ENCODE measurements at places on chromosomes 5 and 9.

GRCh38 chr5:77168161-77168878, 42.2 kb upstream of the PDE8B start:
- no peak for DNase-seq

- no peak for DNase-seq
Observed at GRCh38 chr9:28999806-29000205, 1426.5 kb upstream of the C9orf72 start.

GRCh38 chr5:173327948-173328843, at the start of gene STC2:
Gene STC2, minus strand, starts transcription at chr5:173328414. Its CDS starts 221 bp downstream, at chr5:173328193.
- DNase-seq = no peak

GRCh38 chr5:91374893-91375520, 8.1 kb downstream of the ARRDC3 start:
- DNase-seq = no peak

DNA sequence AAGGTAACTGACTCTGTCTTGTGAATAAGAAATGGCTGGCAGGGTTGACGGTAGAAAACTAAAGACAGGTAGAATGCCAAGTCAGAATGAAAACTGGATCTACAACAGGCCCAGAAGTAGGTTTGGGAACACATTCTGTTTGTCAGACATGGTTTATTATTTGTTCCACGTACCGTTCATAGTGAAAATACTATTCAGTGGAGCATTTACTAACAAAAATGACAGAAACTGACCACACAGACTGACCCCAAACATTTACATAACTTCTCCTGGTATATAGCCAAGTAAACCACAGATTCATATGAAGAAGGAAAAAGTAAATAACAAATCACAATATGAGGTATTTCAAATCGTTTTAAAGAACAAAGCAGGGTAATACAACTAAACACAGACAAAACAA, 73.7 kb downstream of the SLC38A9 start:
- no peak for DNase-seq

DNA sequence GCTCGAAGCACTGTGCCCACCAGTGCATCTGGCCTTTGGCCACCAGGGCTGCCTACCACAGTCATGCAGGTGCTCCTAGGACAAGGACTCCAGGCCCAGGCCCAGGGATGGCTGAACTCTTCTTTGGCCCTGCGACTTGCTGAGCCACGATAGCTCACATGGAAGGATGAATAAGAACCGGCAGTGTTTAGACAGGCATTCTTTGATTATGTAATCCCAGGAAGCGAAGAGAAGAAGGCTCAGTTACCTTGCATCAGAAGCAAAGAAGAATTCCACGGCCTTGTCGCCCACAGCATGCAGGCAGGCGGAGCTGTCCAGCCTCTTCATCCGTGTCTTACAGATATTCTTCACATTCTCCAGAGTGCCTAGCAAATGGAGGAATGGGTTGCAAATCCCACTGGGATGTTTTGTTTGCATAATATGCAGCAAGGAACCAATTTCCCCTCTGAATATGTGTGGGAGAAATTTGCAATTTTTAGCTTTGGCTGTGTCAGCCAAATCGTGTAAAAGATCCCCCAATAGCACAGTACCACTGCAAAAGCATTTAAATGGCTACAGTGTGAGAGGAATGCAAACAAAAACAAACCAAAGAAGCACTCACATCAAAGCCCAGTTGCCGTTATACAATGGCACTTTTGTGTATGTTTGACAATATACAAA, 29.1 kb downstream of the GFPT2 start:
- DNase-seq = no peak

GRCh38 chr5:134465816-134466240, 54.1 kb upstream of the CDKN2AIPNL start:
- no peak for DNase-seq

DNA sequence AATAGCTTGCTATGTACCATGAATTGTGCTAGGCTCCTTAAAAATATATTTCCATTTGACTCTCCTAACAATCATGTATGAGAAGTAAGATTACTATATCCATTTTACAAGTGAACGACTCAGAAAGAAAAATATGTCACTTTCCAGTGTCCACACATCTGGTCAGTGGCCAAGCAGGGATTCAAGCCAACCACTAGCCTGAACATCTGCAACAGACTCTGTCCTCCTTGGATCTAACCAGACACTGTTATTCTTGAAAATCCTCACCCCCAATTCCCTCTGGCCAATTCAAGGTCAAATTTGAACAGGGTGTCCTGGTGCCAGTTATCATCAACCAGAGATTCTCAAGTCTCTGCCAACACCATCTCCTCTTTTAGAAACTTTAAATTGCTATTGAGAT, 344.1 kb upstream of the WWC1 start:
- no peak for DNase-seq

DNA sequence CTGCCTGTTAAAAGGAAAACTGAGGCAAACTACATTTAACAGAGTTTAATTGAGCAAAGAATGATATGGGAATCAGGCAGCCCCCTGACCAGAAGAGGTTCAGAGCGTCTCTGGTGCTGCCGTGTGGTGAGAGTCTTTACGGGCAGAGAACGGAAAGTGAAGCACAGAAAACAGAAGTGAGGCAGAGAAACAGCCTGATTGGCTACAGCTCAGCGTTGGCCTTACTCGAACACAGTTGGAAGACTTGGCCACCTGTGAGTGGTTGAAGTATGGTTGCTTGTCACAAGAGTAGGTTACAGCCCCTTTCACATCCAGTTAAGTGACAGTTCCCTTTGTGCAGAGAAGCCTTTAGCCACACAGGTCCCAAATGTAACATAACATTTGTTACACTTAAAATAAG, 16.9 kb upstream of the FBP1 start:
- DNase-seq = no peak

GRCh38 chr5:156825688-156826087, 24.4 kb upstream of the PPP1R2B start:
- no peak for DNase-seq

GRCh38 chr9:76846297-76846696, 59.6 kb downstream of the PRUNE2 start:
- DNase-seq = no peak

- DNase-seq = no peak
Observed at GRCh38 chr9:78238046-78239038, 2.5 kb downstream of the CEP78 start.

DNA sequence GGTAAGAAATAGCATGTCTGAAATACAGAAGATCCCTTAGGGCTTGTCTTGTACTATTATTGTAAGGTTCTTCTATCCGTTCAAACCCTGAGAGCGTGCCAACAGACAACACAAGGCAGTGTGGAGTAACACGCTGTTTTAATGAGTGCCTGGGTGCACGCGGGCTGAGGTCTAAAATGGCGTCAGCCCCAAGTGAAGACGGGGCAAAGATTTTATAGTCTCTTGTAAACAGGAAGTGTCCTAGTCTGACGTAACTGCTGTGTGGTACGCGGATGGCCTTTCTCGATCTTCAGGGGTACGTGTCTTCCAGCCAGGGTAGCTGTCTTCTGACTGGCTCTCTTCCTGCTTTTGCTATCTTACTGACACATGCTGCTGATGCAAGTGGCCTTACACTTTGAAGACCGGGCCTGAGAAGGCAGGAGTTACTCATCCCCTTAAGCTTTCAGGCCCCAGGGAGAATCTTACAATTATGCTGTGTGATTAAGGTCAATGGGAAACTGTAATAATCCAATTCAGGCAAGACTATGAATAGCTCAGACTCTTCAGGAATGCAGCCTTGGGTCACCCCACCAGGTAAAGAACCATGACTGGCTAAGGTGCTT, 1812.0 kb upstream of the CDH9 start:
- DNase-seq = no peak

- DNase-seq = no peak
Observed at GRCh38 chr5:79795764-79796398, 106.2 kb downstream of the CMYA5 start.

- DNase-seq = no peak
Observed at GRCh38 chr9:121277026-121277425, 9.1 kb downstream of the GSN start.

DNA sequence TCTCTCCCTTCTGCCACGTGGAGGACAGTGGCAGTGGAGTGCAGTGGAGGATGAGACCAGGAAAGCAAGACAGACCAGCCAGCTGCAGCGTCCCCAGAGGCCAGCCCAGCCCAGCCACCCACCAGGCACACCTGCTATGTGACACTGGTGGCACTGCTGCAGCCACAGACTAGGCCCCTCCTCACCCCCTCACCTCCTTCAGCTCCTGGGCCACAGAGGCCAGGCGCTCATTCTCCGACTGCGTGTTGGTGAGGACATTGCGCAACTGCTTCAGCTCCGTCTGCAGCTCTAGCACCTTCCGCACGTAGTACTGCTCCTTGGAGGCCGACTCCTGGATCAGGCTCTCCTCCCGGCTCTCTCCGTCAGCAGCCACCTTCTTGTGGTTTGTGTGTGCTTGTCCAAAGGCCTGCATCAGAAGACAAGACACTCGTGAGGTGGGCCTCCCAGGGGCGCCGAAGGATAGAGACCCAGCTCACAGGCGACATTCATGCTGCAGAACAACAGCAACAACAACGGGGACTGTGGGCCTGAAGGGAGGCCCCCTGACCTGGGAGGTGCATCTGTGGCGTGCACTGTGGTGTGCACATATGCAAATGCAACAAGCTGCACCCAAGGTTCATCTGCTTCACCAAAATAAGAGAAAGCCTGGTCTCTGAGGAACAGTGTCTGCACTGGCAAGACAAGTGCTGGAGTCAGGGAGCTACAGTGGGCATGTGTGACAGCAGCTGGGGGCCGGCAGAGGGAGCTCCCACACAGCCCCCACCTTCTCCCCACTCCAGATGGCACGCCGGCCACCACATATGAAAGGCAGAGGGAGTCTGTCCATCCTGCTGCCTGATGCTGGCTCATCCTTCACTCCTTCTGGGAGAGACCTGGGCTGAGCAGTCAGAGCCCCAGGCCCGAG, 35.5 kb downstream of the BICD2 start:
- DNase-seq = no peak

GRCh38 chr9:75532233-75533050, 358.0 kb upstream of the PCSK5 start:
- DNase-seq = no peak

- peak; percentile 7 for DNase-seq
Observed at GRCh38 chr5:145718956-145719355, 116.2 kb downstream of the PRELID2 start.

DNA sequence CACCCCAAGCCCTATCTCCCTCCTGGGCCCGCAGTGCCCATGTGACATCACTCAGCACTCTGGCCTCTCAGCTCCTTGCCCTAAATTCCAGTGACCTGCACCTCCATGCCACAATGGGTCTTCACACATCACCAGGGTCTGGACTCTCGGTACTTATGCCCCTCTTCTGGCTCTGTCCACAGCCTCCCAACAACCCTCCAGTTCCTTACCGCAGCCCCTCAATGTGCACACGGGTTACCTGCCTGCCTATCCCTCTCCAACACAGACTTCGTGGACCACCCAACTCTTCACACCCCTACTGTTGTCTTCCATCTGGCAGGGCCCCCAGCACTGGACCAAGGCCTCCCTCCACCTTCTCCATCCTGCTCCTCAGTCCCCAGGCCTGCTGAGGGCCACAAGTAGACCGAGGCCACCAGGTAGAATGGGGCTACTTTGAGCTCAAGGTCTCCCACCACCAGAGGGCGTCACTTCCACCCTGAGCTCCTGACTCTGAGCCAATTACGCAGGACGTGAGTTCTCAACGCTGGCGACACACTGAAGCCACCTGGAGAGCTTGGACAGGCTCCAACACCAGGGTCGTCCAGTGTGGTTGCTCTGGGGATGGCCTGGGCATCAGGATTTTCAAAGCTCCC, 172.1 kb downstream of the GABBR2 start:
- DNase-seq = no peak

DNA sequence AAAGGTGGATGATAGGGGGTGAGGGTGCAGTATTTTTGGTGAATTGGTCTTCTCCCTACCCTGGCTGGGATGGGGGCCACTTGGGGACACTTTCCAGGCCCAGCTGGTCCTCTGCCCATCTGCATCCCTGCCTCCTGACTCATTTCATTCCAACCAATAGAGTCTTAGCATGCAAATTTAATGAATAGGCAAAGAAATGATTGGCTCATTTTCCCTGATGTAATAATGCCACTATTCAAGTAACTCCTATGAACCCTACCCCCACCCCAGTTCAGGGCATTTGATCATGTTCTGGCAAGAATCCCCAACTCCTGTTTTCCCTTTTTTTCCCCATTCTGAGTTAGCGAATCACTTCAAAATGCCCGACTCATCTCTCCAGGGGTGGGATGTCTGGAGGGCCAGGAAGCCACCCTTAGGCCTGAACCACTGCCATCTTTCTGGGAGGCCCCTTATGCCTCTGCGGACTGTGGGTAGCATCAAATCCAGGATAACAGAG, 56.7 kb downstream of the PCDH1 start:
- DNase-seq = no peak

DNA sequence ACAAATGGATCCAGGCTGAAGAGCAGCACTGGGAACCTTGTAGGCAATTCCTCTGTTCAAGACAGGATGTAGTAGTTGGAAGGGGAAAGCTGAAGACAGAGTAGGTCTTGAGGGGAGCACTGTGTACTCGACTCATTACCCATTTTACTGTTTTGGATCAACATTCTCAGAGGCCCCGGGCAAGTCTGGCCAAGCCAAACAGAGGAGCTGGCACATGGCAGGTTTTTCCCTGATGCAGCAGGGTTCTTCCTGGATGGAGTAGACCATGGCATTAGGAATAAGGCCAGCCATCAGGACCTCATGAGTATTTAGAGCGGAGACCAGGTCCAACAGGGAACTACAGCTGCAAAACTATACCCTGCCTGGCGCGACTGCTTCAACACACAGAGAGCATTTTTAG, 4.4 kb downstream of the SVEP1 start:
- no peak for DNase-seq

- DNase-seq = no peak
Observed at GRCh38 chr9:132804576-132805295, 73.3 kb downstream of the AK8 start.

GRCh38 chr5:147963948-147964693, 57.8 kb upstream of the C5orf46 start:
- no peak for DNase-seq

DNA sequence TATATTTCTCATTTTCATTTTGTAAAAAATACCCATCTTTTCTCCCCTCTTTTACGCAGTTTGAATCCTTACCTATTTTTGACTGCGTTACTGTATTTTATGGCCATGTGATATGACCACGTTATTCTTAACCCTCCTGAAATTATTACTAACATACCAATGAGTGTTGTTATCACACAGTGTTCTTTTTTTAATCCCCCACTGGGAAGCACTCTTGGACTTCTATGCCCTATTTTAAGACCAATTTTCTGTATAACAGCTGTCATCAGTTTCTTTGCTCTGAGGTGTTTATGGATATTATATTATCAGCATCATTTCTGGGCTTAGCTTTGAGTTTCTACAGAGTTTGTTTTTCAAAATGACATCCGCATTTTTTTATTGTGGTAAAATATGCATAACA, 71.1 kb downstream of the CFAP95 start:
- no peak for DNase-seq

DNA sequence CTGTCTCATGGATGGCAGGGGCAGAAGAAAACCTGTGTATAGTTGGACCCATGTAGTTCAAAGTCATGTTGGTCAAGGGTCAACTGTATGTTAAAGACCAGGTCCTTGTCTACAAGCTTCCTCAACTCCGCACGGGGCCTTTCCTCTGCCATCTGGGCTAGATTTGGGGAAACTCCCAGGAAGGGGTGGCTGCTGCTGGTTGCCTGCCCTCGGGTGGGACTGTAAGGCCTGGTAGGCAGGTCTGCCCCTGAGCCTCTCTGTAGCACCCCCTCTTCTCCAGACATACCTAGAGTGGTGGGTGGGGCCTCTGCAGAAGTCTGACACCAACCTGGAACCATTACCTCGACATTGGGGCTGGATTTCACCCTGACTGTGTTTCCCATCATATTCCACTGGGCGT, 15.2 kb downstream of the ENHO start:
- DNase-seq = no peak

Data from right renal cortex interstitium (tissue), 3 donors.